ENCODE measurements at places on chromosomes 3 and 15. TPM values are rescaled to one million over a fixed set of nuclear protein-coding genes. Genes with fewer than 3 reads are reported as not detected.
A peak's percentile ranks its signal among the peaks of the same experiment; 100 is the strongest.

The BSN gene
- polyA plus RNA-seq = 0.03 TPM

The NOX5 gene
- polyA plus RNA-seq = 0.07 TPM

The EXD1 gene
- polyA plus RNA-seq = not detected

The FANCD2OS gene
- not detected for polyA plus RNA-seq

The CLEC3B gene
- polyA plus RNA-seq = 13.2 TPM

The B3GALNT1 gene
- 5.6 TPM for polyA plus RNA-seq

The REC114 gene
- polyA plus RNA-seq = not detected

The DGKG gene
- 1.2 TPM for polyA plus RNA-seq

The GXYLT2 gene
- polyA plus RNA-seq = 4.8 TPM

The MLF1 gene
- 4.7 TPM for polyA plus RNA-seq

- DNase-seq = no peak
- no peak overlapping the region for H3K27ac ChIP-seq
- H3K27me3 ChIP-seq = no peaks in the 10 kb centered on the region
- no peak overlapping the region for H3K4me3 ChIP-seq
- H3K4me1 ChIP-seq = no peaks in the 10 kb centered on the region
Observed at GRCh38 chr3:137471130-137471529, 293.0 kb upstream of the SOX14 start.

DNA sequence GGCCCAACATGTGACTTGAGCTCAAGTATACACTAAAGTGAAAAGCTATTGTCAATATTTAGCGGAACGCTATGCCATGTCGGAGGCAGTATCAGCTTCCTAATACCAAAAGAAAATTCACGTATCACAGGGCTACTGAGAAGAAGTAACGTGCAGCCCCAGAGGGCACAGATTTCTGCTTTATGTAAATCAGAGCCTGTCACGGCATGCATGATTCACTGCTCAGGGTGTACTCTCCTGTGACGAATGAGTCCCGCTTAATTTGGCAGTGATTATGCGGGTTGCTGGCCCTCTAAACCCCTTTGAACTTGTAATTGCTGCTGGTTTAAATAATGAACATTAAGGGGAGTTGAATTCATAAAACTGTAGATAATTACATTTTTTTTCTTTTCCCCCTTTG, 85.3 kb downstream of the MEIS2 start:
- H3K4me3 ChIP-seq = no peak overlapping the region
- DNase-seq = no peak
- H3K4me1 ChIP-seq = peaks cover 5% of the 10 kb centered on the region

- H3K36me3 ChIP-seq = no peaks in the 10 kb centered on the region
- DNase-seq = peak; percentile 79
- H3K4me1 ChIP-seq = peaks cover 3% of the 10 kb centered on the region
- no peak overlapping the region for H3K27ac ChIP-seq
- no peak overlapping the region for H3K4me3 ChIP-seq
- no peaks in the 10 kb centered on the region for H3K27me3 ChIP-seq
Observed at GRCh38 chr3:27312044-27312668, 57.0 kb downstream of the NEK10 start.

- H3K27ac ChIP-seq = no peak overlapping the region
- H3K4me3 ChIP-seq = no peak overlapping the region
- no peaks in the 10 kb centered on the region for H3K4me1 ChIP-seq
- no peak for DNase-seq
- H3K36me3 ChIP-seq = no peaks in the 10 kb centered on the region
- H3K27me3 ChIP-seq = no peaks in the 10 kb centered on the region
Observed at GRCh38 chr3:178585454-178585853, 49.2 kb downstream of the KCNMB2 start.

DNA sequence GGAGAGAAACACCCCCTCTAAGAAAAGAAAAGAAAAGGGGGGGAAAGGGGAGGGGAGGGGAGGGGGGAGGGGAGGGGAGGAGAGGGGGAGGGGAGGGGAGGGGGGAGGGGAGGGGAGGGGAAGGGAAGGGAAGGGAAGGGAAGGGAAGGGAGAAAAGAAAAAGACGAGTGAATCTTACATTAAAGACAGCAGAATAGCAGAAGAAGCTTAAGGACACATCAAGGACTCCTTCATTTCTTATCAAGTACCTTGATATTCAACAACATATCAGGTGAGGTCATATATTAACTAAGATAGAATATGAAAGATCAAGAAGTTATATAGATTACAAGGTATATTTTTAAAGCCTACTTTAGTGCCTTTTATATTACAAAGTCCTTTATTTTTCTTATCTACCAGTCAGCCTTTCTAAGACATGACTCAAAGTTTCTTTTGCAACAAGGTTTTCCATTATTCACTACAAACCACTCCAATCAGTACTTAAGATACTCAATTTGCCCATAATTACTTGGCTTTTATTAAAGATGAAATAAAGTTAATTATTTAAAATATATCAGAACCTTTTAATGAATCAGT, 17.7 kb upstream of the AADAC start:
- H3K4me3 ChIP-seq = no peak overlapping the region
- no peaks in the 10 kb centered on the region for H3K36me3 ChIP-seq

- H3K27me3 ChIP-seq = no peaks in the 10 kb centered on the region
- no peak overlapping the region for H3K4me3 ChIP-seq
- H3K27ac ChIP-seq = no peak overlapping the region
- no peak for DNase-seq
- peaks cover 11% of the 10 kb centered on the region for H3K4me1 ChIP-seq
Observed at GRCh38 chr15:58399739-58400138, 32.1 kb upstream of the LIPC start.

DNA sequence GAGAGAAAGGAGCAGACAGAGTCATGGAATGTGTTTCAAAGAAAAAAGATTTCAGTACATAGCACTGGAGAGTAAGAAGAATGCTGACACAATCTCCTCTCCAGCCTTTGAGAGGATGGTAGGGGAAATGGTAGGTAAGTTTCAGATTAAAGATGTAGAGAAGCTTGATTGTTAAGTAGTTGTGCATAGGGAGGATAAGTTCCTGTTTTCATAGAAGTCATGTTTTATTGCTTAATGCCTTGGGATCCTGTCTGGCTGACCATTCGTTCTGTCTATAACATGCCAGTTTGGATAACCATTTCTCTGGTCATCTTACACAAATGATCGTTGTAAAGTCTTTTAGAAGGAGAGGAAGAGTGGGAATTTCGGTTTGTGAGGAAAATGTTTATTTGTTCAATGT, 95.7 kb upstream of the IGSF10 start:
- H3K27me3 ChIP-seq = peaks cover 2% of the 10 kb centered on the region
- H3K4me3 ChIP-seq = no peak overlapping the region
- no peak overlapping the region for H3K27ac ChIP-seq
- H3K36me3 ChIP-seq = no peaks in the 10 kb centered on the region
- DNase-seq = no peak
- no peaks in the 10 kb centered on the region for H3K4me1 ChIP-seq

GRCh38 chr3:141385406-141386125, 17.3 kb downstream of the ZBTB38 start:
- peaks cover 17% of the 10 kb centered on the region for H3K36me3 ChIP-seq
- H3K27ac ChIP-seq = peak overlapping the region; percentile 92
- H3K27me3 ChIP-seq = no peaks in the 10 kb centered on the region
- H3K4me1 ChIP-seq = peaks cover 16% of the 10 kb centered on the region

DNA sequence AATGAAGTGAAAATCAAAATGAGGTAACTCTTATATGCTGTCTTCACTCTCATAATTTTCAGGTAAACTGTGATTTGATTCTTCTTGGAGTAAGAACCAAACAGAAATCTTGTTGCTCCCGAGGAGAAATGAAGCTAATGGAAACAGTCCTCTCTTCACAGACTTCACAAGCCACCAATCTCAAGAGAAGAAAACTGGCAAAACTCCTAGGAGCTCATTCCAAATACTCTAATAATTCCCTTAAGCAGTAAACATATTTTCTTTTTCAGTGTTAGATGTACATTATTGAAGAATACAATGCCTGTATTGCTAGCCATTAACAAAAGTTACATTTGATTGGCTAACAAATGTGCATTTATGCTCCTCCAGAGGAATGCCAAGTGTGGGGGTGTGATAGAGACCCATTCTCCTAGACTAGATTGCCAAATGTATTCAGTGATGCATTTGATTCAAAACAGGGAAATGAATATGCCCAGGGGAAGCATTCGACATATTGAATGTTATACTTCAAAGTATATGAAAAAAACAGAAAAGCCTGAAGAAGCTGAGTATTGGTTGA, 11.8 kb upstream of the RIOX2 start:
- DNase-seq = no peak
- peaks cover 4% of the 10 kb centered on the region for H3K4me1 ChIP-seq
- H3K36me3 ChIP-seq = no peaks in the 10 kb centered on the region
- no peak overlapping the region for H3K4me3 ChIP-seq
- no peaks in the 10 kb centered on the region for H3K27me3 ChIP-seq

DNA sequence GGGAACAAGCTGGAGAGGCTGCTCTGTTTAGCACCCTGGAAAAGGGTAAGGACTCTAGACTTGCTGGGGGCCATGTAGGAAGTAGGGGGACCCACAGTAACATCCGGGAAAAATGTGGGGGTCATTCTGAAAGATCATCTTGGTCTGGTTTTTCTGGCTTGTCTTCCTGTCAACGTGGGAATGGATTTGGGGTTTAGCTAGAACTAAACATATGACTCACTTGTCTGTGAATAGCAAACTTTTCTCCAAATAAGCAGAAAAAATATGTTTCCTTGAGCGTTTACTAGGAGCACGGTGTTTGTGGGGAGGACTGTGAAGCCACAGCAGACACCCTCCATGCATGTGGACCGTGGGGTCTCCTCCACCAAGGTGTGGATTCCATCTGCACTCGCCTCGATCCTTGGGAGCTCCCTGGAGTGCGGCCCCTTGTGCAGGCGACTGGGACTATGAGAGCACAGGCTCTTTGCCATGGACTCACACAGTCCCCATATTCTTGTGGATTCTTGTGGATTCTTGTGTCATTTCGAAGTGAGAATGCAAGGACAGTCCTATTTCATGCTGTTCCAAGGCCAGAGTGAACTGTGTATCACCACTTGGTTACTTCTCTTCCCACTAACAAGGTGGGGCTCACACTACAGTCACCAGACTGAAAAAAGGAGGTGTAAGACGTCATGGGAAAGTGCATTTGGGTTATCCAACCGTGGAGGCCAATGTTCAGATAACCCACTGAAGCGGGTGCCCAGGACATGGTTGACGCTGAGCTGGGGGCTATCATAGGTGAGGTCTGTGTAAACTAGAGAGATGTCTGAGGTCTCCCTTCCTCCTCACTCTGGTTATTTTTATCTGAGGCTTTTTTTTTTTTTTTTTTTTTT, 25.5 kb downstream of the PGPEP1L start:
- H3K36me3 ChIP-seq = no peaks in the 10 kb centered on the region
- no peaks in the 10 kb centered on the region for H3K27me3 ChIP-seq
- peaks cover 8% of the 10 kb centered on the region for H3K4me1 ChIP-seq
- peak overlapping the region; percentile 50 for H3K27ac ChIP-seq

DNA sequence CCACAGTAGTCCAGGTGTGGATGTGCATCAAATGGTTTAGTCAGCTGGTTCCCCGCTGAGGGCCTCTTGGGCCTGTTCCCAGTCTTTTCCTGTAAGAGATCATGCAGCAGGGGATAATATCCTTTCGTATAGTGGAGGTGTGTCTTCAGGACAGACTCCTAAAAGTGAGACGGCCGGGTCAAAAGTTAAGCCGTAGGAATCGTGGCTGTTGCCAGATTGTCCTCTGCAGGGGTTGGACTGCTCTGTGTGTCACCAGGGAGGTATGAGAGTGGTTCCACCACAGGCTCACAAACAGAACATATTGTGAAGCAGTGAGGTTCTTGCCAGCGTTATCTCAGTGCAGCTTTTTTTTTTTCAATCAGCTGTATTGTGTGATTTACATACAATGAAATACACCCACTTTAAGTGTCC, 95.0 kb downstream of the VGLL4 start:
- H3K4me1 ChIP-seq = peaks cover 15% of the 10 kb centered on the region
- DNase-seq = peak; percentile 73
- no peak overlapping the region for H3K4me3 ChIP-seq
- H3K27ac ChIP-seq = no peak overlapping the region
- peaks cover 2% of the 10 kb centered on the region for H3K36me3 ChIP-seq

DNA sequence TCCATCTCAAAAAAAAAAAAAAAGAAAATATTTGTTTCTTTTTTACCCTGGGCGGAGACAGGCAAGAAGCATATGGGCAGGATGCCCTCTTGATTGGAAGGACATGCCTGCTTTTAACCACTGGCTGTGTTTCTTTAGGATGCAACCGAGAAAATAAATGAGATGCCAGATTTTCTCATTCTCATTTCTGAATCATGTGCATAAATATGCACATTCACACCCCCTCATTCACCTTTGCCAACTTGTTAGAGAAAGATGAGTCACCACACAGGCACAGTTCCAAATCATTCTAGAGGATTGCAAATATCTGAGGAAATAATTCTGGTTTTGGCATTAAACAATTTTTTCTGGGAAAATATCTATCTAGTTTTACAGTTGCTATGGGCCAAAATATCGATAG, 3.3 kb downstream of the LIPH start:
- no peaks in the 10 kb centered on the region for H3K27me3 ChIP-seq
- no peak overlapping the region for H3K27ac ChIP-seq
- H3K36me3 ChIP-seq = no peaks in the 10 kb centered on the region
- peaks cover 5% of the 10 kb centered on the region for H3K4me1 ChIP-seq

- no peak overlapping the region for H3K4me3 ChIP-seq
- H3K27ac ChIP-seq = no peak overlapping the region
- H3K36me3 ChIP-seq = no peaks in the 10 kb centered on the region
Observed at GRCh38 chr3:10469441-10470119, 35.8 kb downstream of the ATP2B2 start.

GRCh38 chr15:96144734-96145133, 185.8 kb upstream of the NR2F2 start:
- no peaks in the 10 kb centered on the region for H3K36me3 ChIP-seq
- H3K4me1 ChIP-seq = no peaks in the 10 kb centered on the region
- no peak overlapping the region for H3K27ac ChIP-seq
- no peak overlapping the region for H3K4me3 ChIP-seq
- no peaks in the 10 kb centered on the region for H3K27me3 ChIP-seq
- no peak for DNase-seq

GRCh38 chr3:4582624-4583023, 89.5 kb downstream of the ITPR1 start:
- peak overlapping the region; percentile 83 for H3K27ac ChIP-seq
- peak; percentile 27 for DNase-seq
- H3K4me3 ChIP-seq = no peak overlapping the region
- no peaks in the 10 kb centered on the region for H3K27me3 ChIP-seq

GRCh38 chr3:46321461-46322104, 32.3 kb upstream of the CCR2 start:
- no peaks in the 10 kb centered on the region for H3K4me1 ChIP-seq
- peaks cover 3% of the 10 kb centered on the region for H3K27me3 ChIP-seq
- H3K4me3 ChIP-seq = no peak overlapping the region
- H3K27ac ChIP-seq = no peak overlapping the region
- DNase-seq = no peak

DNA sequence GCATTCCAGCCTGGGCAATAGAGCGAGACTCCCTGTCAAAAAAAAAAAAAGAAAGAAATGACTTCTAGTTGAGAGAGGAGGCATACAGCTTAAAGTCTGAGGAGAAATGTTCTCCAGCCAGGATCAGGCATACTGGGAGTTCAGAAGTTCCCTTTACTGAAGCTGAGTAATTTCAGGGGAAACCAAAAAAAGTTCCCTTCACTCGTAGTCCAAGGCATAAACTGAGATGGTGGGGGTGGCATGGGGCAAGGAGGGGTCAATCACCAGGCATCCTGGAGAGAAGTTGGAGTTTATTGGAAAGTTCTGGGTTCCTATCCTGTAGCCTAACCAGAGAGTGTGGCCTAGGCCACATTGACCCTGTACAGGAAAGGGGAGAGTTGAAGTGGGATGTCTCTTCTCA, 5.9 kb downstream of the GPX1 start:
- peak overlapping the region; percentile 88 for H3K27ac ChIP-seq
- DNase-seq = no peak
- H3K27me3 ChIP-seq = no peaks in the 10 kb centered on the region
- H3K4me1 ChIP-seq = peaks cover 19% of the 10 kb centered on the region
- no peak overlapping the region for H3K4me3 ChIP-seq

- H3K4me3 ChIP-seq = no peak overlapping the region
- peaks cover 23% of the 10 kb centered on the region for H3K4me1 ChIP-seq
- H3K27me3 ChIP-seq = no peaks in the 10 kb centered on the region
- peak; percentile 63 for DNase-seq
- peak overlapping the region; percentile 20 for H3K27ac ChIP-seq
- peaks cover 1% of the 10 kb centered on the region for H3K36me3 ChIP-seq
Observed at GRCh38 chr3:37949866-37950265, 40.7 kb upstream of the VILL start.

All from IMR-90 (cell line).